ENCODE measurements at places on chromosomes 3 and 15.

DNA sequence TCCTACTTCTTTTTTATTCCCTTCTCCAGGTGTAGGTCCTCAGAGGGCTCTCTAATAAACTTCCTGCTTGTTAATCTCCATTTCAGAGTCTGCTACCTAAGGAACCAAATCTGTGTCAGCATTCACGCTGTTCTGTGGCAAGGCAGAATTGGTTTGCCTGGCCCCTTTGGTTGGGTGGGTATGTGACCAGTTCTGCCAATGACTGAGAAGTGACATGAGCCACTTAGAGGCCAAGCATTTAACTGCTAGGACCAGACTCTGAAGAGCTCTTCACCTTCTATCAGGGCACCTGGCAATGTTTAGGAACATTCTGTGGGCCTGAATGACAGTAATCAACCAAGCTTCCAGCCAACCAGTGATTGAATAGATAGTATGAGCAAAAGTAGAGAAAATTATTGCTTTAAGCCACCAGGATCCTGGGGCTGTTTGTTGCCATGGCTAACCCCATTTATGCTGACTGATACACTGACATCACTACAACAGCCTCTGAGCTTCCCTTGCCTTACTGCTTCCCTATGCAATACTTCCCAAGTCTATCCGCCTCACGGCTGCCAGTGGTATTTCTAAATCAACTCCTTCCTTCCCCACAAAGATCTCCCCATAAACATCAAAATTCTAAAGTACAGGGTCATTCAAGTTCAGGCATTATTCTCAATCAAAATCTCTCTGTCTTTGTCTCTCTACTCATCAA lies 7.6 kb downstream of the FRMD4B start:
- no peak for DNase-seq

DNA sequence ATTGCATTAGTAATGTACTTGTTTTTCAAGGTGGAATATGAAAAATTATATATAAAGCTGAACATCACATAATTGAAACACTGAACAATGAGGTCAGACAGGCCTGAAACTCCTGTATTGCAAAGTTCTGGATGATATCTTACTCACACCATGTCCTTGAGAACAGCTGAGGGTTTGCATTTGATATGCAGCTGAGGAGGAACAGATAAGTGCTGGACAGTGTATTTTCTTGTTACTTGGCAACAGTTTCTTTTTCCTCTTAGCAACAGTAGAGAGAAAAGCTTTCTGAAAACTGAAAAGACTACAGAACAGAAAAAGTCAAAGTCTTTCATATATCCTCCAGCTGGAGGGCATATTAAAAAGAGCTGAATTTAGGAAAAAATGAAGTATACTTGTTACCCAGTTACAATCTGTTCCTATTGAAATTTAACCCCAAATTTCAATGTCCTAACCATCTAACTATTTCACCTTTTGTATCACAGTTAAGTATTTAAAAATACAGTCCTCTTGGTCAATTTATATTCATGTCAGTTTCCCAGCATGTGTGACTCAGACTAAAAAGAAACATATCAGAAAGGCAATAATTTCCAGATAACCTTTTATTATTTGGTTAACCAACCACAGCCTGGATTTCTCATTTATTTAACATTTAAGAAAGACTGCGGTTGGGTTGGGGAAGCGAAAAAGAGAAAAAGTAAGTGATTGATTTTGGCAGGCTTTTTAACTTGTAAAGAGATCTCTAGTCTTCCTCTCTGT lies 733.0 kb upstream of the DPPA4 start:
- DNase-seq = no peak

DNA sequence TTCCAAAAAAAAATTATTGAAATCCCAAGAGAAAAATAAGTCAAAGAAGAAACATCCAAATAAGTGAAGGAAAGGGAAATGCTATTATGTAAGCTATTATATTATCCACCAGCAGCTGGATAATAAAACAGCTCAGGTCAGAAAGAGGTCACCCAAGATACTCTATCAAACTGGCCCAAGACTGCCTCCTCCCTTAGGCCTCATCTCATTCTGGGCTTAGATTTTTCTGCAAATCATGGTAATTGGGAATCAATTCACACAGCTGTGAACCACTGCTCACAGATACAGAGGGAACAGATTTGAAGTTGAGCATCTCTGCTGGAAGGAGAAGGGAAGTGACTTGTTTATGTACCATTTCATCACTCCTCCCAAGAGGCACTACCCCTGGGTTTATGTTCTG lies 294.6 kb upstream of the DPPA4 start:
- no peak for DNase-seq

GRCh38 chr3:182816181-182816580 lies 22.9 kb downstream of the ATP11B start:
- DNase-seq = no peak

GRCh38 chr3:52041118-52041731 lies 15.1 kb downstream of the DUSP7 start:
- no peak for DNase-seq

DNA sequence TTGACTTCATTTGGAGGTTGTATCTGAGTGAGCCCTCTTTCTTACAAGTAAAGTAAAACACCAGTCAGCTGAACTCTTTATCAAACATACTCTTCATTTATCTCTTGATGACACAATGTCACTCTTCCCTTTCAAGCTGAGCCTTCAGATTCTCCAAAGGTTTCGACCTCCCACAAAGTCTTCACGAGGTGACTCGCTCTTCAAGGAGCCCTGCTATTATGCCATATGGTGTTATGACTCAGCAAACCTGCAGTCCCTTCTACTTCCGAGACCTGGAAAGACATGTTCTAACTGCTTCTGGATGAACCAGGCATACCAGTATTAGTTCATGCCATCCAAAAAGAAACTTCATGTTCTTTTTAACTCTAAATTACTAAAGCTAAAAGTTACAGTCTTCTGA lies 23.1 kb downstream of the AADAC start:
- no peak for DNase-seq

- DNase-seq = no peak
Observed at GRCh38 chr3:127413871-127414270, 126.0 kb upstream of the PRR20G start.

GRCh38 chr3:29312960-29313452 lies 32.1 kb downstream of the RBMS3 start:
- no peak for DNase-seq

- DNase-seq = no peak
Observed at GRCh38 chr3:16474216-16474615, 39.3 kb downstream of the RFTN1 start.

DNA sequence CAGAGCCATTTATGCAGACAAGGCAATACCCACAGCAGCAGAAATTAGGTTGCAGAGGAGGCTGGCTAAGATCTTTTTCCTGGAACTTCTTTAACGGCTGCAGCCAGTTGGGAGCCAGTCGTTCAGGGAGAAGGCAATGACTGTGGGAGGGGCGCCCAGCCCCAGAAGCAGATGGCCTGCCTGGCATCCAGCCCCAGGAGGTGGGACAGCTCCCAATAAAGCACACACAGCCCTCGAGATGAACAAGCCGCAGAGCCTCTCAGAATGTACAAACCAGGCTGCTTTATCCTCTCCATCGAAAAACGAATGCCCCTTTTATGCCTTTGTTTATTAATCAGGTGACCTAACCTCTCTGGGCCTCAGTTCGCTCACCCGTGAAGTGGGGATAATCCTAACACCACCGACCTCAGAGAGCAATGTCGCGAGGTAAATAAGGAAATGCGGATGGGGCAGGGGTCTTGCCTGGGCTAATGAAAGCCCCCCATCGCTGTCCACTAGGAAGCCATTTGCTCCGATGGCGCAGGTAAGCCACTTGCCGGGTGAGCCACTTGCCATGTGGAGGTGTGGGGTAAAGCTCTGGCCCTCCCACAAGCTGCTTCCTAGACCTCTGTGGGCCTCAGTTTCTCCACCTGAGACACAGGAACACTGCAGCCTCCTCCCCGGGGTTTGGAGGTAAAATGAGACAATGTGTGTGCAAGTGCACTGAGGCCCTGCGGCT lies 35.8 kb downstream of the MGLL start:
- no peak for DNase-seq

DNA sequence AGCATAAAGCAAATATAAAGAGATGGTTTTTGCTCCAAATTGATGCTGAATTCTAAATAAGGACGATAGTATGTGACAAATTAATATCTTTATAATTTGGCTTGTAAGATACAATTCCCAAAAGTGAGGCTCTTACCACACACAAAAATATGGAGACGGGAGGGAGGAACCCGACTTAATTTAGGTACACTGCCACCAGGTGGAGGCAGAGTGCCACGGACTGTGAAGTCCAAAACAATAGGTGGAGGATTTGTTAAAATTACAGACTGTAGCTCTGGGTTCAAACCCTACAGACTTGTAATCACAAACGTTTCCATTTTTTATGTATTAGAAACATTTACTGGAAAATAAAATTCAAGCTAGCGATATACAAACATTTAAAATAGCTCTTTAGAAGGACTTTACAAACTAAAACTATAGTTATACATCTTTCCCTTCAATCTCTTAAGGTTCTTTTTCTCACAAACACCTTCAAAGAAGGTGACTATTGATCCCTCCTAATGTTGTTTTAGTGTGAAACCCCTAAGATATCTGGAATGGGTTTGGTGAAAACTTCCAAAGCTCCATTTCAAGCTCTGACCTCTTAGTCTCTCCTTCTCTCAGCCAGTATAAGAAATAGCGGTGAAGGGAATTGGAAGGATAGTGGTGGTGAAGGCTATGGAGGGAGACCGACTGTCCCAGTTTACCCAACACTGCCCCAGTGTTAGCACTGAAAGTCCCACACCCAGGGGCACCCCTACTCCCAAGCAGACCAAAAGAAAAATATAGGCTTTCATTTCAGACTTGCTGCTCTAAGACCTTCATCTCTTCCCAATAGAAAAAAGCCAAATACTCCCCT lies 89.7 kb downstream of the AQP9 start:
- peak; percentile 15 for DNase-seq

- DNase-seq = no peak
Observed at GRCh38 chr3:107938143-107938542, 152.7 kb downstream of the CD47 start.

GRCh38 chr3:177201700-177202397 lies 4.6 kb upstream of the TBL1XR1 start:
- peak; percentile 34 for DNase-seq

- no peak for DNase-seq
Observed at GRCh38 chr3:183827809-183828537, 2.6 kb upstream of the MAP6D1 start.

GRCh38 chr3:145902166-145902565 lies 258.8 kb downstream of the PLOD2 start:
- DNase-seq = no peak

DNA sequence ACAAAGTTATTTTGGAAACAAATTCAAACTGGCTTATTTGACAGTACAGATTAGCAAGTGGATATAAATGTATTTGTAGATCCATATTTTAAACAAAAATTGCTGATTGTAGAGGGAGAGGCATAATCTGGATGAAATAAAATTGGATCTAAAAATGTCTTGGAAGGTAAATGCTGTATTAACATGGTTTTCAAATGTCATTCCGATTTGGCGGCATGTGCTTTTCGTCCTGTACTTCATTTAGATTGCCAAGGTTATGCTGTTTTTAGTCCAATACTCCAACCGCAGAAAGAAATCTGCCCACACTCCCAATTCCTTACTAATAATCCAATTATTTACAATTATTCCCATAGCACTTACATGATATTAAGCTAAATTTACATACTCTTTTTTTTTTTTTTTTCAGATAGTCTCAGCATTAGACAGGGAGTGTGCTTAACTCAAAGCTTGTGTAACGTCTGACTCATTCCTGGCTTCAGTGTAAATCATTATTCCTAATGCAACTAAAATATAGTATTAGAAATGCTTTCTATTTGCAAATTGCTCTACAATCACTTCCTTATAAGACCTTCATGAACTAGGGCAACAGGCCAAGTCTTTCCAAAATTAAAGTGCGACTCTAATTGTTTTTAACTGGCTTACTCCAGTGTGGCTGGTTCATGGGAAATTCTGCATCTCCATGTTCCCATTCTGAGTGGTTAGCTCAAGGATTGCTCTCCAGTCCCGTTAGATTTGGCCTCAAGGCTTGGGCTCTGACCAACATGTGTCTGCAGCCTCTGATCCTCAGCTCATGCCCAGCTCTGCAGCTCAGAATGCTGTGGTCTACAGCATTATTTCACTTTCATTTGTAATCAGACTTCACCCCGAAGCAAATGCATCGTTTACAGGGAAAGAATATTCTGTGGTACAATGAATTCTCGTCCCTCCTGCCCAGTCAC lies 103.9 kb downstream of the FBN1 start:
- no peak for DNase-seq
